ENCODE measurements at places on chromosomes 4 and X. TPM values are rescaled to one million over a fixed set of nuclear protein-coding genes. Genes with fewer than 3 reads are reported as not detected.

Gene ARHGEF6
- 9.4 TPM for total RNA-seq

Gene FAM90A26
- not detected for total RNA-seq

Gene ETDA
- total RNA-seq, result not detected

Gene VSIG4
- not detected for total RNA-seq

Gene CSAG1
- not detected for total RNA-seq

Gene XPNPEP2
- total RNA-seq, result not detected

Gene EVC
- total RNA-seq, result 56.7 TPM

Gene JAKMIP1
- total RNA-seq, result not detected

Gene ZDHHC15
- 0.38 TPM for total RNA-seq

Gene TRAM1L1
- total RNA-seq, result 0.35 TPM

Gene SMIM31
- not detected for total RNA-seq

Gene ASIC5
- not detected for total RNA-seq

Gene ARMCX1
- total RNA-seq, result 57.7 TPM

Gene FAM114A1
- total RNA-seq, result 325 TPM

Gene VCX2
- total RNA-seq, result not detected

Gene ARL9
- 0.12 TPM for total RNA-seq

Gene AFP
- total RNA-seq, result 0.59 TPM

Gene ADH1A
- total RNA-seq, result not detected

Gene DKK2
- total RNA-seq, result 0.38 TPM

Measured in smooth muscle cell of the coronary artery (primary cell).